ENCODE measurements at places on chromosomes 2 and 18. TPM values are rescaled to one million over a fixed set of nuclear protein-coding genes. Genes with fewer than 3 reads are reported as not detected.

DNA sequence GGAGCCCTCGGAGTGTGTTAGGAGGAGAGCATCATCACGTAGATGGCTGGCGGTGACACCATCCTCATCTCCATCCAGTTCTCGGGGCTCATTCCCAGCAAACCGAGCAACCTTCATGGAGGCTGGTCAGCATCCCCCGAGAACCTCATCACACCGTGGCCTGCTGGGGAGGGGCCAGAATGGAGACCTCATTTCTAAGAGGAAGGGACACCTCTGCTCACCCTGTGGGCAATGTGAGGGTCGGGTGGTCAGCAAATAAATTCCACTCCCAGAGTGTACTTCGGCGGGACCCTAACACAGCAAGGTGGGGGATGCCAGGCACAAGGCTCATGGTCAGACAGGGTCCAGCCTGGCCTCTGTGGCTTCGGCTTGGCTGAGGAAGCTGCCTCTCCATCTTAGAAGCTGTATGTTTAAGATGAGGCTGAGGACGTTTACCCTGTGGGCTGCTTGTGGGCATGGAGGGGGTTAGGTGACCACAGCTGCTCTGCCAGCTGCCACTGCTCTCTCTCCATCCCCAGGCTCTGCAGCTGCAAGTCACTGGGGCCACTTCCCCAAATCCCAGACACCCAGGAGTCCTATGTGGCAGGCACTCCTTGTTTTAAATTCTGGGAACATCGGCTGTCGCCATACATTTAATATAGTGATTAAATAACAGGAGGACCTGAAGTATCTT is 56.5 kb upstream of the PXDN start:
- no peak for DNase-seq

Gene STEAP3
- 1.2 TPM for total RNA-seq

- no peak for DNase-seq
Observed at GRCh38 chr18:69648486-69648885, 247.8 kb downstream of the DOK6 start.

DNA sequence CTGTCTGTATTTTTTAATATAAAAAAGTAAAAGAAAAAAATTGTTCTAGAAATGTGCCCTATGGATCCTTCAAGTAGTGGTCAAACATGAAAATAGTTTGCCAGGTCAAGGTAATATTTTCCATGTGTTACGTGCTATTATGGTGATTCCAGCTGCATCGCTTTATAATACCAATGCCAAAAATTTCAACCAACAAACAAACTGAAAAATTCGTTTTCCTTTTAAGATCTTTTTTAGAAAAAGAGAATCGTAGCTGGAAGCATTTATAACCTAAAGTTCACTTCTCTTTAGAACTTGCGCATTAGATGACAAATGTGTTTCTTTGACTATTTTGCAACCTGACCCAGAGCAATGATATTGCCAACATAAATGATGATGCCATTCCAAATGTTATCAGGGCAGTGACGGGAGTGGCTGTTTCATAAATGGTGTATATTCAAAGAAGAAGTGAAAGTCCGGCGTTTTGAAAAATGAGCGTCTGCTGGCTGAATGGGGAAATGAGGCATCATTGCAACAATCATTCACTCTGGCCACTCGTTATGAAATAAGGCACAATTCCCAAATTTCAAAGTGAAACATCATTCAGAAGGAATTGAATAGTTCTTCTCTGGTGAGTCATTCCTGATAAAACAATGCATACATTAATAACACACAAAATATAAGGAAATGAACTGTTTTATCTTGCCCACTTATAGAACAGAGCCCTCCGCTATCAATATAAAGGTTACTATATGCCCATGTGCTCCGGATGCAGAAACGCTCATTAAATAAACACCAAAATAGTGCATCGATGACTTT is 297.4 kb downstream of the TGIF1 start:
- no peak for DNase-seq

Gene GKN1
- total RNA-seq = not detected

Gene FBLN7
- total RNA-seq = 18.4 TPM

DNA sequence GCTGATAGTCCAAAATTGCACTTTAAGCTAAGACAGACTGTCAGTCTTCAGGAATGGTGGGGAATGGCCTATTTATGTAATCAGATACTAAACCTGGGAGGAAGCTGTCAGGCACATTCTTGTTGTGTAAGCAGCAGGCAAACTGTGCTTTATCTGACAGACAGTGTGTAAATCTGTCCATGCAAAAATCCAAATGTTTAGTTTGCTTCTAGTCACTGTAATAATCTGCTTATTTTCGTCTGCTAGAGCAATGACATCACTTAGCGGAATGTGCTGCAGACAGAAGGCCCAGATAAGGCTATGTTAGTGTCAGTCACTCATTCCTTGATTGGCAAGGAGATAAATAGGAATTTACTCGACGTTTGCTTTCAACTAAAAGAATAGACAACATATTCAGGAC is 263.5 kb downstream of the ZNF407 start:
- no peak for DNase-seq

Gene KCNJ13
- 21.9 TPM for total RNA-seq

Gene TMEM182
- 4.6 TPM for total RNA-seq

Gene CRYGD
- not detected for total RNA-seq

DNA sequence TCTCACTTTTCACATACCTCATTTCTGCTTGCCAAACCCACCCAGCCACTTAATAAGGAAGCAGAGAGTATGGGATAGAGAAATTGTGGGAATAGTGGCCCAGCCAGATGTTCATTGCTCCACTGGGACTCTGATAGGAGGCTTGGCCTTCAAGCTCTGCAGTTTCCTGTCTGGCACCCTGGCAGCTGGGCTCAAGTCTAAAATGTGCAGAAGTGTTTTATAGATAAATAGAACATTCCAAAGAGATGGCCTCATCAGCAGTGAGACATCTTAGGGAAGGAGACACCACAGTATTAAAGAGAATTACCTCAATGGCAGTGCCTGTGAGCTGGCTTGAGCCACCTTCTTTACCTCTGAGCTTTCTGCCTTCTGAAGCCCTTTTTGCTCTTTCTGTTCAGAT is 24.7 kb downstream of the COPS7B start:
- no peak for DNase-seq

DNA sequence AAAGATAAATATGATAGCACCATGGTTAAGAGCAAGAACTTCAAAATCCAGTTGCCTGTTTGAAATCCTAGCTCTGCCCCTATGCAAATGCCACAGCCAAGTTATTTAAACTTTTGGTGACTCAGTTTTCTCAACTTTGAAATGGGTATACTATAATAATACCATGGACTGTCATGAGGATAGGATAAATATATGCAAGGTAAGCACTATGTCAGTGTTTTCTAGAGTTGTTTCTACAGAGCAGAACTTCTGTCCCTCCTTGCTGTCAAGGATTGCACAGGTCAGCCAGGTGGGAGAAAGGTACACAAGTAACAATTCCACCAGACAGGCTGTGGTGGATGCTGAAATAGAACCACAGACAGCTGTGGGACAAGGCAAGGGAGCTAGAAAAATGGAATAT is 55.7 kb upstream of the BOD1L2 start:
- no peak for DNase-seq

DNA sequence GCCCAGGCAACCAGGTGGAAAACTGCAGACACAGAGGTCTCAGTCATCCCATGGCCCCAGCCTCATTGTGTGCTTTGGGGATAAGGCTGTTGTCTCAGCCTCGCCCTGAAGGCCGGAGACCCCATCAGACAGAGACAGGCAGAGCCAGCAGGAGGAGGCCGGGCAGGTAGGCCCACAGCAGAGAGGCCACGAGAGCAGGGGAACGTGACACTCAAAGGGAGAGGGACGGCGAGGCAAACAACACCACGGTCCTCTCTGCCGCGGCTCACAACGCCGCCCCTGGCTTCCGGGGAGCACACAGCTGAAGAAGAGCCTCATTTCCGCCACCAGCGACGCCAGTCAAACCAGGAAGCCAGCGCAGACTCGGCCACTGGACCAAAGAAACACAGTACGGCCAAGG is 103.3 kb downstream of the ZNF516 start:
- no peak for DNase-seq

Gene CFC1
- not detected for total RNA-seq

Gene UBE2E3
- 343 TPM for total RNA-seq

All from neural progenitor cell (in vitro differentiated cells).